ENCODE measurements at places on chromosomes 12 and 14.

GRCh38 chr14:24928386-24928900, 121.5 kb downstream of the STXBP6 start:
- no peak for DNase-seq

DNA sequence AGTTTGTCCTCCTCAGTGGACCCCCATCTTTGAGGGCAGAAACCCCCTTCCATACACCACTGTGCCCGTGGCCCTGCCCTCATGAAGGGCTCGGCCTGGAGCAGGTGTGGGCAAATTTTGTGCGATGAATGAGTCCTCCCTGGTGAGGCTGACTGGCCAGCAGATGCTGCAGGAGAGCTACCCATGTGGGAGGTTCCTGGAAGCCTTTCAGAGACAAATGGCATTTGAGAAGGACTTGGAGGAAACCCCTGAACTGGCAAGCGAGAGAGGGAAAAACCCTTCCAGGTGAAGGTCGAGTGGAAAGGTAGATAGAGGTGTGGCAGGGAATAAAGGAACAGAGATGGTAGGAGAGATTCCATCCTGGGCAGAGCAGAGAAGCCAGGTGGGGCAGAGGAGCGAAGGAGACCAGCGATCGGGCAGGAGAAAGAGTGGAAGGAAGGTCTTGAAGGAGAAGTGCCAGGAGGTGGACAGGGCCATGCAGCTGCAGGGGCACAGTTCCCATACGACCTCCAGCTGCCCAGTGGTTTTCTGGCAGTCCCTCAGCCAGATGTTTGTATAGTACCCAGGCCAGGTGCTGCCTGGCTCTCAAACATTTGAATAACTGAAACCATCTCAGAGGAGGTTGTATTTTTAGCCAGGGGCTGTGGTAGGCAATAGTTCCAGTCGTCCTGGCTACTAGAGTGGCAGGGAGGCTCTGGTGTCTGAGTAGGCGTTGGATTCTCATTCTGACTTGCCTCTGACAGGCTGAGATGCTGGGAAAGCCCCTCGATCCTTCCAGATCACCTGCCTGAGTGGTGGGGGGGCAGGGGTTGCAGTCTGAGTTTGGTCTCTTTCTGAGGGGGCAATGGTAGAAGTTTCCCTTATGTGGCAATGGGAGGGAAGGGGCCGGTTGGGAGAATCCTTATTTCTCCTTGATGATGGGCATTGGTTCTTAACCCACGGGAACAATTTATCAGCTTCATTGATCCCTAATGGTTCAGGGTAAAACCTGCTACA, 40.1 kb downstream of the FBXL14 start:
- no peak for DNase-seq

DNA sequence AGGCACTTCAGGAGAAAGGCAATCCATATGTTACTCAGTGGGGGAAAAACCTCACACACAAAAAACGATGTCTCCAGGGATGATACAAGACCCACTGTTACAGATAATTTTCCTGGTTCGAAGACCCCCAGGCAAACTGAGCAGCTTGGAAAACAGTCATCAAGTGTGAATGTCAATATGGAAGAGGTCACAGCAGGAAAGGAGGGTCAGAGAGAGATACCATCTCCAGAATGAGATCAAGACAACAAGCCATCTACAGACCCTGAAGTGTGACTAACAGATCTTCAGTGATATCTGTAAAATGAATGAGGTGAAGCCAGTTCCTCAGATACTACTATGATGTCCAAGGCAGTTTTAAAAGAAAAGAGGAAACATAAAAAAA, 28.6 kb downstream of the GNS start:
- DNase-seq: no peak

- no peak for DNase-seq
Observed at GRCh38 chr12:125786143-125786542, 720.9 kb downstream of the AACS start.

DNA sequence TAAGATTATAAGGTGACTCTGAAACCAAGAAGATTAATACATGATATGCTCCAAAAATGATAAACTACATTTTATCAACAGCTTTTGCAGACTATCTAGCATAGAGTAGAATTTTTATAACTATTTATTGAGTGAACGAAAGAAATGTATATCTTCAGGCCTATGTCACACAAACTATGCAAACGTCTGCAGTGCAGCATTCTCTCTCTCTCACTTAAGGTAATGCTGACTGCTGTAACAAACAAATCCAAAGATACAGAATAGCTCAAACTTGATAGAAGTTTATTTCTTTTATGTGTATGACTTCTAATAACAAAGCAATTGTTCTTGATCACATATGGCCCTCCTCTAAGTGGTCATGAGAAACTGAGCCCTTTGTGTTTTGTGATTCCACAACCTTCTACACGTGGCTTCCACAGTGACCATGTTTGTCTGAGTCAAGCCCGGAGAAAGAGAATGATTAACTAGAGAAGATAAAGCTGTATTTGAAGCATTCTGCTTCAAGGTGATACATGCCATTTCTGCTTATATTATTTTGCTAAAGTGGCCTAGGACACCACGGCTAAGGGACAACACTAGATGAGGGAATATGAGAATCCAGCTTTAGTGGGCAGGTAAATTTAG, 1352.7 kb upstream of the TMEM132C start:
- no peak for DNase-seq

DNA sequence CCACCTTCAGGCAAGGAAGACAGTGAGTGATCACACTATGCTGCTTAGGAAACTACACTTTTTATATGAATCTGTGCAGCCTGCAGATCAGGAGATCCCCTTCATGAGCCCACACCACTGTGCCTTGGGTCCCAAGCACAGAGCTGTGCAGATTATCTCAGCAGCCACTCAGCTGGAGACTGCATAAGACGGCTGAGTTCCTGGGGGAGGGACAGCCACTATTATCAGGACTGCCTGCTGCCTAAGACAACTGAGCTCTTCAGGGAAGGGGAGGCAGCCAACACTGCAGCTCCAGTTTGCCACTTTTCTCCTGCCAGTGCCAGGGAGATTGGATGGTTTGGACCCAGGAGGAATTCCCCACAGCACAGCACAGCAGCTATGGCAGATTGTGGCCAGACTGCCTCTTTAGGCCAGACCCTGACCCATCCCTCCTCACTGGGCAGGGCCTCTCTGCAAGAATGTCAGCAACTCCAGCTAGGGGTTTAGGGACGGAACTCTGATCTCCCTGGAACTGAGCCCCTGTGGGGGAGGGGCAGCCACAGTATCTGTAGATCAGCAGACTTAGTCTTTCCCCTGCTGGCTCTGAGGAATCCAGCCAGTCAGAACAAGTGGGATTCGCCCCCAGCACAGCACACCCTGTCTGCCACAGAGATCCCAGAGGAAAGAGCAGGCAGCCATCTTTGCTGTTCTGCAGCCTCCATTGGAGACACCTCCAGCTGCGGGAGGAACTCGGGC, 141.3 kb downstream of the KLHL28 start:
- DNase-seq: no peak

GRCh38 chr12:98799822-98800221, 154.7 kb downstream of the APAF1 start:
- DNase-seq: no peak

DNA sequence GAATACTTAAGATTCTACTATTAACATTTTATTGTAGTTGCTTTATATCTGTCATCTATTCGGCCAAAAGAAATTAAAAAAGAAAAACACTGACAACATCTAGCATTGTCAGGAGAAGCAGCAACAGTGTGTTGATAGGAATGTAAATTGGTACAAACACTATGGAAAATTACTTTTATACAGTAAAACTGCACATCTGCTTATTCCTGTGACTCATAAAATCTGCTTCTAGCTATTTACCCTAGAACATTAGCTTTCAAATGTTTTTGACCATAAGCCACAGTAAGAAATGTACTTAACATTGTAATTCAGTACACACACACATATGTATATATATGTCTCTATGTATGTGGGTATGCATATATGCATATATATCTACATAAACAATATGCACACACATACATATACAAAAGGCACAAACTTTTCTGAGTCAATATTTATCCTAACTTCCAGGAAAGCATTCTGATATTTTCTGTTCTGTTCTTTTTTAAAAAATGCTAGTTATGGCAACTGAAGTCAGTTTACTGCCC, 278.9 kb upstream of the GARIN2 start:
- no peak for DNase-seq

DNA sequence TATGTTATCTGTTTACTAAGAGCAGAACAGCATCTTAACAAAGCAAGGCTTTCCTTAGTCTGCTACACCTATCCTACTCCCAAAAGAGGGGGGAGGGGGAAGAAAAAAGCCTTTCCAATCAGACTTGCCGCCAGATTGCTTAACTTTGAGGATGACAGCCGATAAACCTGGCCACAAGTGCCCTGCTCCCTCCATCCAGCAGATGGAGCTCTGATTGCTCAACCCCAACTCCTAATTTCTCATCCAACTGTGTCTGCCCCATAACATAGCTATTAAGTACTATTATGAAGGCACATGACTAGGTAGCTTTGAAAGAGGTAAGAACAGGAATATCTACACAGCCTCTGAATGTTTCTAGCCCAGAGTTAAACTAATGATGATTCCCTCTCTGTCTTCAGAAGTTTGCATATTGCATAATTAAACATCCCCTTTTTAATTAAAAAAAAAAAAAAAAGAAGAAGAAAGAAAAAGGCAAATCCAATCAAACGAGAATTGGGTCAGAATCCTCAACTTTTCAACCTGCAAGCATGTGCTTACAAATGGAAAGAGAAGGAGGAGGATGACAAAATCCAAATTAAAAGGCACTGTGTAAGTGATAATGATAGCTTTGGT, 247.4 kb downstream of the GALC start:
- DNase-seq: no peak

DNA sequence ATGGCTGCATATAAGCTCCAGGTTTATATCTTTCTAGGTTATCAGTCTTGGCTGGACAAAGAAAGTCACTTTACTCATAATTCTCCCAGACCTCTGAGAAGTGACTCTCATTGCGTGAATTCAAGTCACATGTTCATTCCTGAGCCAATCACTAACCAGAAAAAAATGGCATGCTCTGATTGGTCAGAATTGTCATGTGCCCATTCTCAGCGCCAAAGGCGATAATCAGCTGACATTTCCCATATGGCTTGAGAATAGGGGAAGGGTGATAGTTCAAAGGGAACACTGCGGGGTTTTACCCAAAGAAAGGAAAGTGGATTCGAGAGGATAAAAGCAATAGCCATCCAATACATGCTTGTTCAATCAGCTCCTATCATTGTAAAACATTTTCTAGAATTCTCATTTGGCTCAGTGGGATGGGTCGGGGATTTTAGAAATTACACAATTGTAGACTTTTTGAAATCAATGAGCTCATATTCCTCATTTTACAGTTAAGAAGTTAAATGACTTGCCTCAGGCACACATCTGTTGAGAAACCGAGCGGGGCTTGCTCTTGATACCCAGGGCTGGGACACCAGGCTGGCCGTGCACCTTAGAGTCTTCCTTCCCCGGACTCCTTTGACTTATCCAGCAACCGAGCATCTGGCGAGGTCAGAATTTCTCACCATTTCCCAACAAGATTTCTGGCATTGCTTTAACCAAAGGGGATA, 454.0 kb upstream of the TBX3 start:
- no peak for DNase-seq

Data from NCI-H510A treated with DMSO at 0.1 percent for 48 hours (cell line).